Activated CD4-positive, alpha-beta T cell treated with anti-CD3 and anti-CD28 coated beads, Interleukin-10, Interleukin-2, amounts not matched to agents 100 ng/mL and 50 ng/mL, durations not matched to agents 16 hours and 8 hours (primary cell): ENCODE measurements at places on chromosomes 7 and 10.

DNA sequence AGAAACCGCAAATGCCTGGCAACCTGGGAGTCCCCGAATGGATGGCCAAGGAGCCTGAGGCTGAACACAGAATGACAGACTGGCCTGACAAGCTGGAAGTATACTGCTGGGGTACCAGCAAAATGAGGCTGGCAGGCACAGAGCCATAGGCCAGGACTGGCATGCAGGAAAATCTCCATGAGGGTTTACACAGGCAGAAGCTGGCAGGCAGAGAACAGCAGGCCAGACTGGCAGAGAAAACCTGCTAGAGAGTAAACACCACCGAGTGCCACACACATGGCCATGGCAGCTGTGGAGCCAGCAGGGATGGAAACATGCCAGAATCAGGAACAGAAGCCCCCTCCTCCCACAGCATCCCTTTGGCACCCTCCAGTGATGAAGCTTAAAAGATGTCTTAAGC, 63.4 kb downstream of the CRPPA start:
- no peak for DNase-seq

DNA sequence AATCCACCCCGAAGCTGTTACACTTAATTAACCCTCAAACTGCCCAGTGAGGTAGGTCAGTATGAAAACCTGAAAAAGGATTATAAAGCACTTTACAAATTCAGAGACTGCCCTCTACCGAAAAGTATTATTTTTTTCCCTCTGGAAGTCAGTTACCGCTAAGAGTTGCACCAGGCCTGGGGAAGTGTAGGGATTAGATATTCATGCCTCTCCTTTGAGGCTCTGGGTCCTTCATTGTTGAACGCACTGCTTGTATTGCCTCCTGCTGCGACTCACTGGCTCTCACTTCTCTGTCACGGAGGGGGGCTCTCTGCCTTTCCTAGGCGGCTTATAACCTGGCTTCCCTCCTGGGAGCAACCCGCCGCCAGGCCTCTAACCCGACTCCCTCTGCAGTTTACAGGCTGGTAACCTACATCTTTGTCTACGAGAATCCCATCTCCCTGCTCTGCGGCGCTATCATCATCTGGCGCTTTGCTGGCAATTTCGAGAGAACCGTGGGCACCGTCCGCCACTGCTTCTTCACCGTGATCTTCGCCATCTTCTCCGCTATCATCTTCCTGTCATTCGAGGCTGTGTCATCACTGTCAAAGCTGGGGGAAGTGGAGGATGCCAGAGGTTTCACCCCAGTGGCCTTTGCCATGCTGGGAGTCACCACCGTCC, 2.7 kb downstream of the RHBDD2 start:
- DNase-seq, result no peak

- DNase-seq, result no peak
Measured at GRCh38 chr10:2436933-2437332, 630.4 kb upstream of the PFKP start.

DNA sequence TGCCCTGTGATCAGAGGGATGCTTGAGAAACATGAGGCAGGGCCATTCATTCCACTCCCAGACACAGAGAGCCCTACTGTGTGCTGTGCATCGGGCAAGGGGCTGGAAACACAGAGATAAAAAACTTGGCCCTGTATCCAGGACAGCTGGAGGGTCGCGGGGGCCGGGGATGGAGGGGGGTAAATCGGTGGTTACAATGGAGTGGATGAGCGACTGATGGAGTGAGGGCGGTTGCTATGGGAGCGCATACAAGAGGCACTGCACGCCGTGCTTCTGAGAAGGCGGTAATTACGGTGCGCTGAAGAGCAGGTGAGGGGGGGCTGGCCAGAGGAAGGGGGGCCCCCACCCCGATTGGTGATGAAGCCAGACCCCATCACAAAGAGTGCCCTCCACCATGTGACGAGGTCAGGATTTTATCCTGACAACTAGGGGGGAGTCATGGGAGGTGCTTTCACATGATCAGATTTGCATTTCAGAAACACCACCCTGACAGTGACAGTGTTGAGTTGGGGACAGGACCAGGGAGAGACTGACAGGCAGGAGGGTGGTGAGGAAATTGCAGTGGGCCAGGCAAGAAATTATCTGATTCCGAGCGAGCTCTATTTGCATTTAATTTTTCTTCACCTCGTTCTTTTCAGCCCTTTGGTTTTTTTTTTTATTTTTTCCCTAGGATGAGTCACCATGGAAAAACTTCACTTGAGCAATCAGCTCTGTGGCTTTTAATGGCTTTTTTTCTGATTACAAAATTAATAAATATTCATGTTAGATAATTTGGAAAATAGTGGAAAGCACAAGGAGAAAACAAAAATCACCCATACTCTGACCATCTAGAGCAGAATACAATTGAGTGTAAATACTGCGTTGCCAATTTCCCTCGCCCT, 7.8 kb downstream of the CPA5 start:
- DNase-seq, result no peak

DNA sequence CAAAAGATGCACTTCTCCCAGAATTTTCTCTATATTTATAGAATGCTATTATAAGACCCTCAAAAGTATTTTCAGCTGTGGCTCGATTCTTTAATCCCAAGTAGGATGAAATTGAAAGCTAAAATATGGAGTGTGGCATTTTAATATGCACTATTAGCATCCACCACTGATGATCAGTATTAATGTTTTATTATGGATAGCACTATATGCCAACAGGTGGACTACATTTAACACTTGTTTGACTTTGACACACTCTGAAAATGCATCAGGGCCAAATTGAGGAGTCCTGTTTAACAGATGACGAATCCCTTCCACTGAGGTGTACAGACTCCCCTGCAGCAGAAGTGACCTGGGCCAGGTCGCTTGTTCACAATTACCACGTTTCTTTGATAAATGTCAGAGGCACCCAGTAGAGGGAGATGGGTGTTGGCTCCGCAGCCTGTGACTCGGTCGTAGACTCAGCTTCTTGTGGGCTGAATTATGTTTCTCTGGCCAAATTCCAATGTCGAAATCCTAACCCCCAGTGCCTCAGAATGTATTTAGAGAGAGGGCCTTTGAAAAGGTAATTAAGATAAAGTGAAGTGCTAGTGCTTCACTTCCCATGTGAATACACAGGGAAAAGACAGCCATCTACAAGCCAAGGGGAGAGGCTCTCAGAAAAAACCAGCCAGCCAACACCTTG, 48.1 kb downstream of the WIPF3 start:
- DNase-seq, result no peak

- DNase-seq, result no peak
Measured at GRCh38 chr7:95424716-95425115, 10.1 kb downstream of the PON2 start.

- DNase-seq, result no peak
Measured at GRCh38 chr7:103690242-103690974, 244.4 kb upstream of the SLC26A5 start.

DNA sequence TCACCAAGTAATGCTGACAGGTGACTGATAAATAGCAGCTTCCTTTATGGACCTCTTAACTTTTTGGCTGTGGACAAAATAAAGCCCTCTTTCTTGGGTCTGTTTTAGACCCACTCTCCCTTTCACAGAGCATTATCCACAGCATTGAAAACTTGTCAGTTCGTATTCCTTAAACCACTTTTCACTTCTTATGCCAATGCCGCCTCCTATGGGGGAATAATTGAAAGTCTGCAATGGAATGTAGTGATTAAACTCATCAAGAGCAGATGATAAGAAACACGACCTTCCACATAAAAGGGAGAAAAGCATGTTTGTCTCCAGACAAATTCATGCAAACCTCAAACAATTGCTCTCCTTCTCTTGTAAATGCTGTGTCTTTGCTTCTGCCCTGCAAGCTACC, 153.4 kb downstream of the SORCS1 start:
- no peak for DNase-seq

GRCh38 chr7:69349291-69349690, 249.0 kb upstream of the AUTS2 start:
- no peak for DNase-seq

DNA sequence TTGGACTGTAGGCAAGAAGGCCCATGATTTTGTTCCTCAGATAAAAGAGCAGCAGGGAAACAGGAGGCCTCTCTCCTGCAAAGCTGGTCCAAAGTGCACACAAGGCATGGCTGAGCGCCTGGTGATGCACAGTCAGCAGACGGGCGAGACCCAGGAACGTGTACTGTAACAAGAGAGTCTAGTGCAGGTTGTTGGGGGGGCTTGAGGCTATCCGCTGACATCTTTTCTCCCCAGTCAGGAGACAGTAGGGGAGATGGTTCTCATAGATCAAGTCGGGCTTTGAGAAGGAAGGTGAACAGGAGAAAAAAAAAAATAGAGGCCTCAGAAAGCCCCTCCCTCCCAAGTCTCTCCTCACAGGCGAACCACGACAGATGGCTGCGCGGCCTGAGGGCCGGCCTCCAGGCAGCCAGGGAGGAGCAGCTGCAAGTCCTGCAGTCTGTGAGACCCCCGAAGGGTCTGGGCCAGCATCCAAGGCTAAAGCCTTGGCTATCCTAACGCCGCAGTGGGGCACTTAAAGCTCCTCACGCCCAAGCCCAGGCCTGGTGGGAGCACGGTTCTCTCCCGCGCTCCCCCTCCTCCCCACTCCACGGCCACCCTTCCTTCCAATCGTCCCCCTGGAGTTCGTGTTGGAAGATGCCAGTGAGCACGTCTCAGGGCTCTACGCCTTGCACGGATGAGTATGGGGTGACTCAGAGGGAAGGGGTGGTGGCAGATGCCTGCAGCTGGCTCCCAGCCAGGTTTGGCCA, 68.3 kb downstream of the PRKAG2 start:
- DNase-seq, result no peak
